Mucosa of gallbladder (tissue), 1 donor: ENCODE measurements at places on chromosomes 1 and 21. TPM values are rescaled to one million over a fixed set of nuclear protein-coding genes. Genes with fewer than 3 reads are reported as not detected.

LYPD8 gene
- total RNA-seq: not detected

CSF1 gene
- total RNA-seq: 184 TPM

AGBL4 gene
- total RNA-seq: 0.52 TPM

SPTA1 gene
- total RNA-seq: 0.23 TPM

WLS gene
- 205 TPM for total RNA-seq

NGF gene
- 2.6 TPM for total RNA-seq

AGO1 gene
- total RNA-seq: 29.8 TPM

PDZK1 gene
- 111 TPM for total RNA-seq

CD84 gene
- total RNA-seq: 11.9 TPM

NUP210L gene
- total RNA-seq: 0.06 TPM

FMO5 gene
- 52.9 TPM for total RNA-seq

HAO2 gene
- 0.17 TPM for total RNA-seq

ZFP69 gene
- total RNA-seq: 3.3 TPM

- no peak for DNase-seq
Observed at GRCh38 chr1:93839307-93839706, 39.7 kb downstream of the DNTTIP2 start.

DNA sequence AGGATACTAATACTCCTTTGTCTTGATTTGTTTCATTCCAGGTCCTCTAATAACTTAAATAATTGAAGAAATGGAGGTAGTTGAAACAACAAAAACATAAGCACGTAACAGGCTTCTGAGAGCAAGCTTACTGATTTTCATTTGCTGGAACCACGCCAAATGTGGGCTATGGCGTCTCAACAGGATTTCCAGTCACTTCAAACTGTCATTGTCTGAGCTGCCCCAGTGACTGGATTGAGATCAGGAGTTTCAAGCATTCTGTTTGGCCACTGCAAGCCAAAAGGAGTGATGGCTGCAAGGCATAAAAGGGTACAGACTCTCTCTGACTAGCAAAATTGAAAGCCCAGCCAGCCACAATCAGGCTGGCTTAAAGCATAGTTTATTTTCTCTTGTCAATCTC, 289.9 kb downstream of the DPYD start:
- DNase-seq: no peak

DNA sequence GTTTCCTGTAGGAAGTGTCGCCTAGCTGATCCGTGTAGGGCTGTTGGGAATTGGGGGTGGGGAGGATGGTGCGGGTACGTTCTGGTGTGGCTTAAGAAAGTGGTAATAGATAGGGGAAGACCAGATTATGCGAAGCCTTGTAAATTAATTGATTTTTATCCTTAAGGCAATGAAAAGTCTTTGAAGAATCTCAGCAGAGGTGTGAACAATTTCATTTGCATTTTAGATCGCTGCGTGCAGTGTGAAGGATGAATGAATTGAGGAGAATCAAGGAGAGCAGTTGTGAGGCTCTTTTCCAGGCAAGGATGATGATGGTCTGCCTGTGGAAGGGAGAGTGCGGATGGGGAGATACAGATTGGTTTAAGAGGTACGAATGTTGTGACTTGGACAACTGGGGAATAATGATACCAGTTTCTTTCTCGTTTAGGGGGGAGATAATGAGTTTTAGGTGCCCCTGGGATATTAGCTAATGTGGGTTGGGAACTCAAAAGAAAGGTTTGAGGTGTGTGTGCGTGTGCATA, 813 bp upstream of the DEDD start:
- DNase-seq: no peak

DNA sequence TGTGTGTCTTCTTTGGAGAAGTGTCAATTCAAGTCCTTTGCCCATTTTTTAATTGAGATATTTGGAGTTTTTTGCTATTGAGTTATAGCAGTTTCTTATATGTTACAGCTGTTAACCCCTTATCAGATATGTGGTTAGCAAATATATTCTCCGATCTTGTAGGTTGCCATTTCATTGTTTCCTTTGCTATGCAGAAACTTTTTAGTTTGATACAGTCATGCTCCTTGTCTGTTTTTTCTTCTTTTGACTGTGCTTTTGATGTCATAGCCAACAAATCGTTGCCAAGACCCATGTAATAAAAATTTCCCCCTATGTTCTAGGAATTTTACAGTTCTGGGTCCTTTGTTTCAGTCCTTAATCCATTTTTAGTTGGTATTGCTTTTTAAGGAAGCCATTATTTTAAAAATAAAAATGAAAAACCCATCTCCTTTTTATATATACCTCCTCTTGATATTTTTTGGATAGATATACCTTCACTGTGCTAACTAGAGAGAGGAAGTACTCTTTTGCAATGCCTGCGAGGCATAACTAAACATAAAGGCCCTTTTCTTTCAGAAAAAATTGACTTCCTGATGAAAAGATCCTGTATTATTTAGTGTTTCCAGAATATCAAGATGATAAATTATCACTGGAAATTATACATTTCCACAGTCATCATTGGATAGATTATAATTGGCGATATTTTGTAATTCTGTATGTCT, 127.8 kb downstream of the HS2ST1 start:
- DNase-seq: no peak

DNA sequence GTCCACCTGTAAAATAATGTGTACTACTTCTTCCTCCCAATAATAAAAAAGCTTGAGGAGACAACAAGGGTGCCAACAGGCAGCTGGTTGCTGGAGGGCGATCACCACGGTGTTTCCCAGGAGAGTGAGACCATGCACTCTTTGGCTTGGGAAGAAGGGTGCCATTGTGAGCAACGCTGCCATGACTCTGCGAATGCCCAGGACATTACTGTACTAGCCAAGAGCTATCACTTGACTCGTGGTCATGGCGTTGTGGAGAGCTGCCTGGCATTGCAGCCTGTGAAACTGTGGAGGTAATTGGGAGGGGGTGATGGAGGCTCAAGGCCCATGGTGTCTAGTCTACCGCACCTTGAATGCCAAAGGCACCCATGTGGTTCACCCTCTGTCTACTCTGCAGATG, 14.6 kb upstream of the PRMT2 start:
- no peak for DNase-seq

DNA sequence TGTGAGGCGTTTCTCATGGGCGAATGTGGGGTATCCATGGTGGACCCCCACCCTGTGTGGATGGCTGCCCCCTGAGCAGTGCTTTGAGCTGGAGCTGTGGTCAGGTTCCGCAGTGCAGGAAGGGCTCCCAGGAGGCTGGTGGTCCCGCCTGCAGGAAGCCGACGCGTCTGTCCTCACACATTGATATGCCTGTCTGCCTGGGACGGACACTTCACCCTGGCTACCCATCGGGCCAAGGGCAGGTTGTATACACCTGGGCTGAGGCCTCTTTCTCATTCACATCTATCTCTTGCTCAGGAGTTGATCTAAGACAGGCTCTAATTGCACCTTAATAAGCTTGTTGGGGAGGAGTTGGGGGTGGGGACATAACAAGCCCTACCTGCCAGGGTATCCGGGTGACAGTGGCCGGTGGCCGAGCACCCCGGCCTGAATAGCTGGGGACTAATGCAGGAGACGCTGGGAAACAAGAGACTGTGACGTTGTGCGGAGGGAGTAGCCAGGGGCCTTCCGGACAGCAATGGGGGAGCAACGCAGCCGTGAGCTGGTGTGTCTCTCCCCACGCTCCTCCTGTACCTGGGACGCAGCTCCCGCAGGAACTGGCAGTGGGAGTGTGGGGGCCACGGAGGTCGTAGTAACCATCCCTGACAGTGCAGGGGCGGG, 21.7 kb downstream of the PDXK start:
- DNase-seq: no peak

DNA sequence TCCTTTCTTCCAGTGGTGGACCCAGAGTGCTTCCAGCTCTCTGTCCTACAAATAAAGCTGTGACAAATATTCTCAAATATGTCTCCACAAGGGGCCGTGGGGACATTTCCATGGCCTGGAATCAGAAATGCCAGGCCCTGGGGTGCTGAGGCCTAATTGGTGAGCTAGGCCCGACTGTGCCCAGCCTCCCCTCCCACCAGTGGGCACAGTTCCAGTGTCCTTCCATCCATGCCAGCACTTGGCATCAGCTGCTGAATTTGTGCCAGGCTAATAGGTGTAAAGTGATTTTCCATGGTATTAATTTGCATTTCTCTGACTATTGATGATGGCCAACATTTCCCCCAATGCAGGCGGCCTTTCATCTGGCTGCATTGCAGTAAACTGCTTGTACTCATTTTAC, 48.5 kb upstream of the B3GALT5 start:
- no peak for DNase-seq

DNA sequence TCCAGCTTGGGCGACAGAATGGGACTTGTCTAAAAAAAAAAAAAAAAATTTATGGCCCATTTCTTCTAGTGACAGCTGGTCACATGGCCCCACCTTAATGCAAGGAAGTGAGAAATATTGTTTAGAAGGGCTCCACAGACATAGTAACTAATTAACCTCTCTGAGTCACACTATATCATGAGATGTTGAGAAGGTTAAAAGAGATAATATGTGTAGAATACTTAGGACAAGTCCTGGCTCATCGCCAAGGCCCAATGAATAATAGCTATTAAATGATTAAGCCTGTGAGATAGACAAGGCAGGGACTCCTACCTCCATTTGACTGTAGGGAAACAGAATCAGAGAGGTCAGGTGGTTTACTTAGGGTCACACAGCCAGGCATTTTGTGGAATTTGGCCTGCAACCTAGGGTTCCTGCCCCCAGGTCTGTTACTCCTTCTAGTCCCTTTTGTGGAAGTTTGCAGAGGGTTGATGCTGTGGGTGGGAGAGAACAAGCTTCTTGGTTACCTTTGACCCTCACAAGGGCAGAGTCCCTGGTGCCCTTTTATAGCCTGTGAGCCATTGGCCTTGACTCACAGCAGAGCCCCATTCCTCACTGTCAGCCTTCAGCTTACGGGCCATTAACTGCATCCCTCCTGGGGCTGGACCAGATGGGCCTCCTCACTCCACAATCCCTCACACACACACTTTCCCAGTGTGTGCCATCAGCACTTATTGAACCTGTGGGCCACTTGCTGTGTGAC, 48.5 kb downstream of the OPRD1 start:
- DNase-seq: peak; percentile 88

GRCh38 chr1:93638307-93638847, 43.3 kb downstream of the BCAR3 start:
- DNase-seq: peak; percentile 49

DNA sequence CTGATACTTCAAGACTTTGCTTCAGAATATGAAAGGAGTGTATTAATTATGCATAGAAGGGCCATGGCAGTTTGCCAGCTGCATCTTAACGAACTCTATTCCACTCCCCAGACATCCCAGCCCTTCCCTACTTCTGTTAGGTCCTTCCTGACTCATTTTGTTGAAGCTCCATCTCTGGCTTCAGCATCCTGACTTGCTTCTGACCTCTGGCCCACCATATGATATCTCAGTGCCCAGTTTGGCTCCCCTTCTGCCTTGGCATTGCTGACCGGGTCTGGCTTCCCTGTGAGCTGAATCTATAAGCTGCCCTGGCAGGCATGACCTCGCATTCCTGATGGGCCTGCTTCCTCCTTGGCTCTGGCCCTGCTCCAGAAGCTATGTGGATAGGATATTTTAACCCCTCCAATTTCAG, 27.6 kb upstream of the ARHGAP29 start:
- DNase-seq: peak; percentile 58

GRCh38 chr1:231808990-231809389, 182.4 kb downstream of the DISC1 start:
- DNase-seq: no peak

- no peak for DNase-seq
Observed at GRCh38 chr1:150762552-150762951, 3.0 kb downstream of the CTSS start.

GRCh38 chr1:243394601-243395464, 139.0 kb downstream of the SDCCAG8 start:
- DNase-seq: no peak

DNA sequence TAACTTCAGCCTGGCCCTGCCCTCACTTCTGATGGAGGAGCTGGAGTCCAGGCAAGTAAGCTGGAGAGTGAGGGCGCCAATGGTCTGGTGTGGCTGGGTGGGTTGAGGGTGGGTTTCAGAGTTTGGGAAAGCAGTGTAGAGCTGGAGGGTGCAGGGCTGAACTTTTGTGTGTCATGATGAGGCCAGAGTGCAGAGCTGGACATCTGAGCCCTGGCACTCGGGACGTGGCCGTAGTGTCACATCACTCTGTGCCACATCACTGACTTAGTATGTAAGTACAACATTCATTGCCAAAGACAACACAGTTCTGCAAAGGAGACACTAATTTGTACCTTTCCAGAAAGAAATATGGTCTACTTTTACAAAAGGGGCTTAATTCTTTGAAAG, 15.8 kb downstream of the SPATA46 start:
- DNase-seq: no peak

DNA sequence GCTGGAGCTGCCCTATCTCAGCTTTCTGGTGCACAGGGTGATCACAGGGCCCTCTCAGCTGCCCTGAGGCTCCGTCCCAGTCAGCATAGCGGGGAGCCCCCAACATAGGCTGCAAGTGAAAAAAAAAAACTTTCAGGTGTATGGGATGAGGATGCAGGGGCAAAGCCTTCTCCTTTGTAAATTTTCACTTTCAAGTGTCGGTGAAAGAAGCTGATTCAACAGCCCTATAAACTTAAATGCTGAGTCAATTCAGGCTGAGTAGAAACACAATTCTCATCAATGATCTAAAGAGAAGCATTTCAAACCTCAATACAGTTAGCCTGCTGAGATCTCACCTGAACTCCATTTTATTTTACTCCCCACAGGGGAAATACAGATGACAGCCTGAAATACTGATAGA, 171.2 kb downstream of the SEC16B start:
- no peak for DNase-seq

DNA sequence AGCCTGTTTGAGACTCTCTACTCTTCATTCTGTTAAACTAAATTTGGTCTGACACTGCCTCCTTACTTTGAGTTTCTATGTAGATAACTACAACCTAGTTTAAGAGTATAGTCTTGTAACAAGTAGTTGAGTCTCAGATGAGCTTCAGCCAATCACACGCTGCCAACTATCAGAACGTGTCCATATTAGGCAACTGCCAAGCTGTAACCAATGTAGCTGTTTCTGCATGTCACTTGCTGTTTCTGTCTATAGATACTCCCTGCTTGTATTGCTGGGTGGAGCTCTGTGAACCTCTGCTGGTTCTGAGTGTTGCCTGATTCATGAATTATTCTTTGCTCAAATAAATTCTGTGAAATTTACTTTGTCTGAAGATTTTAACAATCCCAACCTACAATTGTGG, 452.6 kb upstream of the NR5A2 start:
- DNase-seq: no peak

DNA sequence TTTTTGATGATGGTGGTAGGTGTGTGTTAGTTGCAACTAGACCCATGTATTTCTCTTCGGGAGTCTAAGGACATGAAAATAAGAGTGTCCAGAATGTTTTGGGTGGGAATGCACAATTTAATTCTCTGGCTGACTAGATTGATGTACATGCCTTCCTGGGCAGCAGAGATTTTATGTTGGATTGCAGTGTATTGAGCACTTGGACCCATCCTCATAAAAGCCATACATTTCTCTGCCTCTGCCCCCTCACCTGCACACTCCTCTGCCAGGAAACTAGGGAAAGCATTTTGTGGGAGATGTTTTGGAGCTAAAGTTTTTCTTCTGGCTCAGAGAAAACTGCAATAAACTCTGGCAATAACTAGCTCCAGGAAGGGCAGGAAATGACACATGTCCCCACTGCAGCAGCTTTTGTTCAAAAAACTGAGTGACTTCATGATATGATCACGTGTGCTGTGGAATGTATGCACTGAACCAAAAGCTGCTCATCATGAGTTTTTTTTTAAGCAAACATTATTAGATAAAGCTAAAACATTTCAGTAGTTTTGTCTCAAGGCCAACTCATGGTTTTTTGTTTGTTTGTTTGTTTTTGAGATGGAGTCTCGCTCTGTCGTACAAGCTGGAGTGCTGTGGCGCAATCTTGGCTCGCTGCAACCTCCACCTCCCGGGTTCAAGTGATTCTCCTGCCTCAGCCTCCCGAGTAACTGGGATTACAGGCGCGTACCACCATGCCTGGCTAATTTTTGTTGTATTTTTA, 17.6 kb downstream of the RIT1 start:
- no peak for DNase-seq
